ENCODE measurements at places on chromosomes 7 and 10.

GRCh38 chr10:34830217-34830822 lies 15.2 kb upstream of the PARD3 start:
- DNase-seq: no peak

GRCh38 chr7:133253519-133253875 lies 619 bp downstream of the EXOC4 start:
- no peak for DNase-seq

DNA sequence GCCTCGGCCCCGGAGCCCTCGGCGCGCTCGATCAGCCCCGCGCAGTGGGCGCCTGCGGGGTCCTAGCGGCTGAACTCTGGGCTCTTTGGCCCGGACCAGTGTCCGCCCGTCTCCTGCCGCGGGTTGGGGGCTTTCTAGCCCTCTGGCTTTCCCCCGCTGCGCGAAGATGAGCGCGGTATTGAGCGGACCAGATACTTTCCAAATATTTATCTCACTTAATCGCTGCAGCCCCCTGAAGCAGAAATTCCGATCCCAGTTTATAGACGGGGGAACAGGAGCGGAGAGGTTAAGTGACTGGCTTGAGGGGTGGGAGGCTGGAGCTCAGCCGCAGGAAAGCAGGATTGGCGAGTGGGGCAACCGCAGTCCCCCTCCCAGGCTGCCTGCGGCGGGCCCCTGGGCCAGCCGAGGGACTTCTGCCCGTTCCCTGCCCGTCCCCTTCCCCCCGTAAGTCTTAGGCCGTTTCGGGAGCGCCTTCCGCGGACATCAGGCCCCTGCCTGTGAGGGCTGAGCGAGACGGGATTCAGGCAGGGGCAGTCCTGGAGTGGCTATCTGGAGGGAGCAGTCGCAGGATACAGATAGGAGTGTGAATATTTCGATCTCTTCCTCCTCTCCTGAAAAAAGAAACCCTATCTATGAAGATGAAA lies 565 bp downstream of the STRIP2 start:
- no peak for DNase-seq

- DNase-seq: no peak
Measured at GRCh38 chr7:5559576-5560240, 136.1 kb upstream of the TNRC18 start.

GRCh38 chr7:132098327-132098726 lies 477.9 kb downstream of the PLXNA4 start:
- no peak for DNase-seq

DNA sequence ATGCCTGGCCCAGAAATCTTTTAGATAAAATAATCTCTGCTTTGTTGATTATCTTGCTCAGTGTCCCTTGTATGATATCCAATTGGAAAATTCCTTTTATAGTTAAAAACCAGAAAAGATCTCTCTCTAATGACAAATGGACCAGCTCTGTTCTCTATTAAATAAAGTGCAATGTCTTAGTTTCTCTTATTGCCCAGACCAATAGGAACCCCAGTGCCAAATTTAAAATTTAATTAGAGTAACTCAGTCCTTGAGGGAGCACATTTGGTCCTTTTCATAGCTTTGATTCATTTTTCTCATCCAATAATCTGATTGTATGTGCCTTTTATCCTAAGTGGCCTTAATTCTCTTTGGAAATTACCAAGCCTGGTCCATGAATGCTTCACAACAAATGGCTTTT lies 158.9 kb upstream of the FOXK1 start:
- no peak for DNase-seq

GRCh38 chr7:90239625-90240228 lies 5.2 kb upstream of the CFAP69 start:
- DNase-seq: no peak

GRCh38 chr7:138387755-138388475 lies 72.1 kb upstream of the TRIM24 start:
- no peak for DNase-seq
